ENCODE measurements at places on chromosomes 4 and X.

DNA sequence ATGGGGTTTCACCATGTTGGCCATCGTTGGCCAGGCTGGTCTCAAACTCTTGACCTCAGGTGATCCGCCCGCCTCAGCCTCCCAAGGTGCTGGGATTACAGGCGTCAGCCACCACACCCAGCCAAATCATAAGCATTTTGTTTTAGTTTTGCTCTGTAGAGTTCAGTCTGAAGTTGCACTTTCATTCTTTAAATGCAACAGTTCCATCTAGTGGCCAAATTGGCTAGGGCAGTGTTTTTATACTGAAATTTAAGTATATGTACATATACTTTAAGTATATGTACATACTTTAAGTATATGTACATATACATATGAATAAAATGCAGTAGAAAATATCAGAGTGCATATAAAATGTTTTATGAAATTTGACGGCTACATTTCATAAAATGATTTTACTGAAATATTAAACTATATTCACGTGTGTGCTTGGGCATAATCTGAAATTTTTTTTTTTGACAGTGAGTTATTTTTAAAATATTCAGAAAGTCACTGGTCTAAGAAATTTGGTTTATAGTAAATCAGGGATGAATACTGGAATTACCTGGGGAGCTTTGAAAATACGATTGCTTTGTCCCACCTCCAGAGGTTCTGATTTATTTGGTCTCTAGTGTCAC is 145.5 kb downstream of the NWD2 start:
- DNase-seq: no peak

- no peak for DNase-seq
Observed at GRCh38 chr4:124635331-124635730, 77.2 kb downstream of the ANKRD50 start.

DNA sequence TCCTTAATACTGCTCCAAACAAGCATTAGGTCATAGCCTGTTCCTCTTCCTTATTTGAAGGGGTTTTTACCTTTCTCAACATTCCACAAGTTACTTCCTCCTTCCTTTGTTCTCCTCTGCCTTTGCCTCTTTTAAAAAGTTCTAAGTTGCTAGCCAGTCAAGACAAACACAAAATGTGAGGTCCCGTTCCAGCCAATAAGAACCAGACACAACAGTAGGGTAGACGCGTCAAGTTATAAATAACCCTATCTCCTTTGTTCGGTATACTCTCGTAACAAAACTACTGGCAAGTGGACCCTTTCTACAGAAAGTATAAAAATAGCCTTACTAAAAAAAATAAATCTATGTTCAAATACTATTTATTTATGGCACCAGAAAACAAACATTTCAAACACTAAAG is 6.3 kb upstream of the ACE2 start:
- DNase-seq: no peak

DNA sequence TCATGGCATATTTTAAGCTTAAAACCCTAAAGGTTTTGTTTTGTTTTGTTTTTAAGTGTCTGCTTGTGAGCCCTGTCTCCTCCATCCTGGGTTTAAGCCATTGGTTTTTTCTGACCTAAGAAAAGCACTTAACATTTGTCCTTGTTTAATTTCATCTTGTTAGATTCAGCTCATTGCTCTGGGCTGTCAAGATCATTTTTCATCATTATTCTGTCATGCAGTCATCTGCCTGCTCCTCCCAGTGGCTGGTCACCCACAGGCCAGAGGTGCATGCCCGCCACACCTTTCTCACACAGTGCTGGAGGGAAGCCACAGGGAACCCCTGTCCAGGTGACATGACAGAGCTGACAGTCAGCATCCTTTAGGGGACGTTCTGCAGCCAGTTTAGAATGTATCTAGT is 11.7 kb upstream of the REELD1 start:
- DNase-seq: no peak

GRCh38 chr4:106316773-106317409 is 541 bp downstream of the AIMP1 start:
- DNase-seq: no peak

Data from activated CD8-positive, alpha-beta memory T cell treated with anti-CD3 and anti-CD28 coated beads for 1 hour (primary cell).